ENCODE measurements at places on chromosomes 5 and 9.

DNA sequence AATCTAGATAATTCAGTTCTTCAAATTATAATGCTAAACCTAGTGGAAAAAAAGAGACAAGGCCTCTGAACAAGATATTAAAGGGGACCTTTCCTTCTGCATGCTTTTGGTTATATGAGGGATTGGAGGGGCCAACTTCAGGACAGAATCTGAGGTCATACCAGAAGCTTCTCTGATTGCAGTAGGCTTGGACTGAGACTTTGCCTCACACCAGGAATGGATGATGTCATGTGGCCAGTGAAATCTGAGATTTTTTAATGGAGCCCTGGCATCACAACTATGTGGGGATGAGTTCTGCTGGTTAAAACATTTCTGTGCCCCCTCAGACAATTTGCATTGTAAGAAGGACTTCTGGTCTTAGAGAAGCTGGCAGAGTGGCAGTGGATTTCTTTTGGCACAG, 88.6 kb downstream of the ANGPTL2 start:
- no peak for DNase-seq

- DNase-seq, result no peak
Measured at GRCh38 chr5:53501054-53501453, 20.6 kb downstream of the FST start.

DNA sequence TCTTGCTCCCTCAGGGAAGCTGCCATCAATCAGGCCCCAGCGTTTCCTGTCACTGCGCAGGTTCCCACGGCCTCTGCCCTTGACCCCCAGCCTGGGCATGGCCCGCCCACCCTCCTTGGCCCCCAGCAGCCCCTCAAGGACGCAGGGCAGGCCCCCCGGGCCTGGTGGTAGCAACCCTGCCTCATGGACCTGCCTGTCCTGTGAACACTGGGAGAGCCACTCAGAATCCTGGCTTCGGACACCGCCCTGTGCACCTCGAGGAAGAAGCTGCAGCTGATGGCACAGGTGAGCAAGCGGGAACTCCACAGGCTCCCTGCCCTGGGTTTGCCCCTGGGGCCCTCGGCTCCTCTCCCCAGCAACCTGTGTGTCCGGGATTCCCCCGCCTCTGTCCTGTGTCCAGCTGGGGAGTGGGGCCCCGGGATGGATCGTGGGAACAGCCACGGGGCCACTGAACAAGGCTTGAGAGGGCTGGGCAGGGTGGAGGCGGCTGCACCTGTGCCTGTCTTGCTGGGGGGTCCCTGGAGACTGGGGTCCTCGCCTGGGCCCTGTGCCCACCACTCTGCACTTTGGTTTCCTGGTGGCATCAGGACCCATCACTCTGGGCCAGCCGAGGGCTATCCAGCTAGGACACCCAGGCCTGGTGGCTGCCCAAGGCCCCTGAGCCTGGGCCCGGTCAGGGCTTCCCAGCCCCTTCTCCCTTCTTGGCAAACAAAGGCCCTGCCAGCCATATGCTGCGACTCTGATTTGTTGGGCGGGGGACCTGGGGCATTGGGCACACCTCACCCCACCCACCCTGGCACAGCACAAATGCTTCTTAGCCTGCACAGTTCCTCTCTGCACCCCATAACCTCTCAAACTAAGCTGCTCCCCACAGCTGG, 33.5 kb upstream of the EGFL7 start:
- no peak for DNase-seq

DNA sequence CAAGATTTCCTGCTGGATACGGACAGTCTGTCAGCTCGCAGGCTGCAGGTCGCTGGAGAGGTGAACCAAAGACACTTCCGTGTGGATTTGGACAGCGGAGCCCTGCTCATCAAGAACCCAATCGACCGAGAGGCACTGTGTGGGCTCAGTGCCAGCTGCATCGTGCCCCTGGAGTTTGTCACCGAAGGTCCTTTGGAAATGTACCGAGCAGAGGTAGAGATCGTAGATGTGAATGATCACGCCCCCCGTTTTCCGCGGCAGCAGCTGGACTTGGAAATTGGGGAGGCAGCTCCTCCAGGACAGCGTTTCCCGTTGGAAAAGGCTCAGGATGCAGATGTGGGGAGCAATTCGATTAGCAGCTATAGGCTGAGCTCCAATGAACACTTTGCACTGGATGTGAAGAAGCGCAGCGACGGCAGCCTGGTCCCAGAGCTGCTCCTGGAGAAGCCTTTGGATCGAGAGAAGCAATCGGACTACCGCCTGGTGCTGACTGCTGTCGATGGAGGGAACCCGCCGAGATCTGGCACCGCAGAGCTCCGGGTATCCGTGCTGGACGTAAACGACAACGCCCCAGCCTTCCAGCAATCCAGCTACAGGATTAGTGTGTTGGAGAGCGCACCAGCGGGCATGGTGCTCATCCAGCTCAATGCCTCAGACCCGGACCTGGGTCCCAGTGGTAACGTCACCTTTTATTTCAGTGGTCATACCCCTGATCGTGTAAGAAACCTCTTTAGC, 658 bp downstream of the PCDHGC4 start:
- DNase-seq, result no peak

- no peak for DNase-seq
Measured at GRCh38 chr5:53326424-53327153, 153.8 kb upstream of the FST start.

DNA sequence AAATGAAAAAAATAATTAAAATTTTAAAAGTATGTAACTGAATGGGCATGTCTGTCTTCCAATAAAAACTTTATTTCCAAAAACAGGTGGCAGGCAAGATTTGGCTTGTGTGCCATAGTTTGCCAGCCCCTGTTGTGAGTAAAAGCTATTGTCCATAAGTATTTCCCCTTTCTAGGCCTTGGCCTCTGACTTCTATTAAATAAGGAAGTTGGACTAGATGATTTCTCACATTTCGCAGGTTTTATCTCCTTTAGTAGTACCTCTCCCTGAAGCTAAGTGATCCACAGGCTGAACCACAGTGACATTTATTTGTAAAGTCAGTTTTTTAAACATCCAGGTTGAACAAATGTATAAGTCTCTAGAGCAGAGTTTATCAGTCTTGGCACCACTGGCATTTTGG, 41.3 kb downstream of the RECK start:
- DNase-seq, result no peak

DNA sequence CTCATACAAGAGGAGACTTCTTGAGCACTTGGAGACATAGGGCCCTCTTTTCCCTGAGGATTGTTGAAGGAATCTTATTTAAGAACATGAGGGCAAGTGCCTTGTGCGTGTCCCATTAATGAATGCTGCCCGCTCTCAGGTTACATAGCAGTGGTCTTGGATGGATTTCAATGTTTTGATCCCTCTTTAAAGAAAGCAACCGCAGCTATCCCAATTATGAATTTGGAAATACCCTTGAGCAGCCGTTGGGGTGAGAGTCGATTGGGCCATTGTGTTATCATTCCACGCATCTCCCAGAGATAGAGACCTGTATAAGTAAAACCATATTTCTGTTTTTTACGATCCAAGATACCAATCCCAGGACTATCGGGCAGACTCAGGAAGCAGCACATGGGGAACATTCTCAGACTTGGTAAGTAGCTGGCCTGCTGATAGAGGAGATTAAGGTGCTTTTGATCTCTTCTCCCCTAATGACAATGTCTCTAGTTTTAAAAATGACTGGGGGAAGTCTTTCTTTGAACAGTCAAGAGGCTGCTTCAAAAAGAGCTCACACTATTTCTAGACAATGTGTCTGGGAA, 145.3 kb downstream of the MACROH2A1 start:
- no peak for DNase-seq

DNA sequence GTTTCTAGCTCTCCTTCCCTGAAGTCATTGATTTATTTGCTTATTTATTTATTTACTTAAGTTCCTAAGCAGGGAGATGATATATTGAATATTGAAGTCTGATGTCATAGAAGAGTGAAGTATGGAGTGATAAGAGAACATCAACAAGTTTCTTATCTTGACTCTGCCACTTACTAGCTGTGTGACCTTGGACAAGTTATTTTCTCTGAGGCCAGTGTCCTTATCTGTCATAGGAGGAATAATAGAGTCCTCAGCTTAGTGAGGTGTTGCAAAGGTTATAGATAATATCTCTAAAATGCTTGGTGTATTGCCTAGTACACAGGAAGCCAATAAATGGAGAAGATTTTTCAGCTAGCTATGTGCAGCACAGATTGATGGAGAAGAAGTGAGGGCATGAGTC, 32.4 kb upstream of the PIP5K1B start:
- DNase-seq, result no peak

DNA sequence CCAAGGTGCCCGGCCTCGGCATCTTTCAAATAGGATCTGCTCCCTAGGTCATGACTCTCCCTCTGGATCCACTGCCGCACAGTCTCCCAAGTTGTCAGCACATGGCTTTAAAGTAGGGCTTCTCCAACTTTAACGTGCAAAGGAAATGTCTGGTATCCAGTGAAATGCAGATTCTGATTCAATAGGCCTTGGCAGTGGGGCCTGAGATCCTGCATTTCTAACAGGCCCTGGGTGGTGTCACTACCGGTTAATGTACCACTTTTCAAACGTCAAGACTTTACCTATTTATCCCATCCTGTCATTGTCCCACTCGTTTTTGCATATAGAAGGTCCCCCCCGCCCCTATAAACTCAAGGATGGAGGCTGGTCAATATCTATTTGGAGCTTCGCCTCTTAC, 137.6 kb upstream of the ZNF618 start:
- DNase-seq, result no peak

DNA sequence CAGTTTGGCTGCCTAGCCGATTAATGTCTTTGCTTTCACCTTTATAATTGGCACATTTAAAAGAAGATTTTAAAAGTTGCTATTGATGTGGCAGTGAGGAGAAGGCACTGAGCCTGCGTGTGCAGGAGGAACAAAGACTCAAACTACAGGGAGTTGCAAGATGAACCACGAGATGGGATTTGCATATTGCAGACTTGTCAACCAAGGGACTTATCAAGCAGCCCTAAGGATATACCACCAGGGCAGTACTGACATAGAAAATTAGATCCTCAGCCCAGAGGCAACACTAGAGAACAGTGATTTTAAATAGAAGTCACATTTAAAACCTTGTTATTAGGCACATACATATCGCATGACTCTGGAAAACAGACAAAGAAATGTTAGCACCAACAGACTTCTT, 342.6 kb downstream of the GLIS3 start:
- DNase-seq, result no peak

GRCh38 chr5:10452768-10453331, 11.2 kb downstream of the ROPN1L start:
- DNase-seq, result no peak

DNA sequence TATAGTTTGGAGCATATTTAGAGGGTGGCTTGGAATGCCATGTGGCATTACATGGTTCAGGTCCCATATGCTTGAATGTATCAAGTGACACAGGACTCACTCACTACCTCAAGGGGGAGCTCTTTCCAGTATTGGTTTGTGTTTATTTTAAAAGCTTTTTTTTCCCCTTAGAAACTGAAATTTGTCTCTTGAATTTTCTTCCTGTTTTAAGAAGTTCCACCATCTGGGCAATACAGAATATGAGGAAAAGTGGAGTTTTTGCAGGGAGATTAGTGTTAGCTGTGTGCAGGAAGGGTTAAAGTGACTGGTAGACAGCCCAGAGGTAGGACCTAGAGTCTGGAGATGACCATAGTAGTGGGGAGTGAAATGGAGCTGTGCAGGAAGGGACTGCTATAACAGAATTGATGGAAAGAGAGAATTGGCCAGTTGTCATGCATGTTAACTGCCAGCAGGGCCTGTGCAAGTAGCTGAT, 36.6 kb downstream of the CTNNA1 start:
- peak; percentile 10 for DNase-seq

GRCh38 chr9:37163299-37163698, 42.9 kb downstream of the ZCCHC7 start:
- DNase-seq, result no peak

DNA sequence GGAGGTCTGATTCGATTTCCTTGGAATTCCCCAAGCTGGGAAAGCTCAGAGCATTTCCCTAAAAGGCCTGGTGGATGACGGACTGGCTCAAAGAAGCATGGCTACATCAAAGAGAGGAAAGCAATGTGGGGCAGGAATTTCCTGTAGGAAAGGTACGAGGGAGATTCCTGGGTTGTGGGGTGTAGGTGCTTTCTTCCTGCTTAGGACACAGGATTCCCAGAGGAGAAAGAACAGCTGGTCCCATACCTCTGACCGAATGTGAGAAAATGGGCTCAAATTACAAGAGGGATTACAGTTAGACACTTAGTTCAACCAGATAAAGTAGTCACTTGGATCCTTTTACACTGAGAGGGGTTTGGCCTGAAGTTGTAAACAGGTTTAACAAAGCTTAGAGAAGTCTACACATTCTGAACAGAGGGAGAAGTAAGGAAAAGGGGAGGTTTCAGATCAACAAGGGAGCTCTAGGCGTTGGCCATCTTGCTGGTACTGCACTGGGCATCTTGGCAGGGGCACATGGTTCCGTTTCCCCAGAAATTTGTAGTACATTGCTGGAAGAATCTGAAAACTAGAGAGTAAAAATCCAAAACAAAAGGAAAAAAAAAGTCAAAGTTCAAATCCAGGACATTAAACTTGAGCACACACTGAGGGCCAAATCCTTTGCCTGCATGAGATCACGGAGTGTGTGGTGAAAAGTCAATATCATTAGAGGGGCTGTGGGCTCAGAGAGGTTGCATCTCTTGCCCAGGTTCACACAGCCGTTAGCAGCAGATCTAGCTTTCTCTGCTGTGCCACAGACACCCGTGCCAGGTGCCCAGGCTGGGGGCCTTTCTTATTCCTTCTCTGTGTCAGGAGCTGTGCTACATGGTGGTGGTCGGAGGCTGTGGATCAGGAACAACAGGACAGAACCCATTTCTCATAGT, 171.3 kb downstream of the RGS3 start:
- no peak for DNase-seq

GRCh38 chr5:133868946-133869518, 99.4 kb downstream of the C5orf15 start:
- DNase-seq, result peak; percentile 92

GRCh38 chr5:127834094-127834531, 130.9 kb downstream of the CCDC192 start:
- DNase-seq, result no peak

GRCh38 chr9:6230037-6230780, 14.6 kb downstream of the IL33 start:
- peak; percentile 5 for DNase-seq

GRCh38 chr5:138148811-138149210, 9.6 kb upstream of the NME5 start:
- no peak for DNase-seq

DNA sequence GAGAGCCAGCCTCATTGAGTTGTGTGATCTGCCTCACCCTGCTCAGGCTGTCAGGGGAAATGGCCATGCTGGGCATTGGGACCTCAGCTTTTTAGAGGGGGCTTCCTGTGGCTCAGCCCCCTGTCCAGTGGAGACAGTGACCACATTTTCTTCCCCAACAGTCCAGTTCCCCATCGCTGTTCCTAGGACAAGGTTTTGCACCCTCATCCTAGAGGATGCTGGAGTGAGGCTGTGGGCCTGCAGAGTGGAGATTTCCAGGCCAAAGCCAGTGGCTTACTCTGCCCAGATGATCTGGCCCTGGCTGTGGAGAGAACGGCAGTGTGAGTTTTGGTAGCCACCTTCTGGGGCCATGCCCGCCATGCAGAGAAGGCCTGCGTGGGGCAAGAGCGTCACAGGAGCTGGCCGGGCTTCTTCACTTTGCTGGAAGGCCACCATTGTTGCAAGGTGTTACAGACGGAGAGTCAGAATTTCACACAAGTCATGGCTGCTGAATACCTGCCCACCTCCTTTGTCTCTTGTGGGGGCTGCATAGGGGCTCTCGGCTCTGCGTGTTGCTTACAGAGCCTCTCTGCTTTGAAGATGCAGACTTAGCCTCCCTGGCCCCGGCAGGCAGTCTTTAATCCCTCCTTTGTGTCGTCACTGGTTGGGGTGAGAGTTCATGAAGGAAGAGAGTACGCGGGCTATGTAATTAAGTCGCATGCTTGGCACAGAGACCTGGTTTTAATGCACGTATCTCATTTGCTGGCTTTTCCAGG, 35.2 kb upstream of the PITX1 start:
- no peak for DNase-seq
